Activated CD8-positive, alpha-beta memory T cell treated with anti-CD3 and anti-CD28 coated beads, Interleukin-2, amount 50 U/mL, for 4 hours (primary cell): ENCODE measurements at places on chromosomes 7 and 10.

DNA sequence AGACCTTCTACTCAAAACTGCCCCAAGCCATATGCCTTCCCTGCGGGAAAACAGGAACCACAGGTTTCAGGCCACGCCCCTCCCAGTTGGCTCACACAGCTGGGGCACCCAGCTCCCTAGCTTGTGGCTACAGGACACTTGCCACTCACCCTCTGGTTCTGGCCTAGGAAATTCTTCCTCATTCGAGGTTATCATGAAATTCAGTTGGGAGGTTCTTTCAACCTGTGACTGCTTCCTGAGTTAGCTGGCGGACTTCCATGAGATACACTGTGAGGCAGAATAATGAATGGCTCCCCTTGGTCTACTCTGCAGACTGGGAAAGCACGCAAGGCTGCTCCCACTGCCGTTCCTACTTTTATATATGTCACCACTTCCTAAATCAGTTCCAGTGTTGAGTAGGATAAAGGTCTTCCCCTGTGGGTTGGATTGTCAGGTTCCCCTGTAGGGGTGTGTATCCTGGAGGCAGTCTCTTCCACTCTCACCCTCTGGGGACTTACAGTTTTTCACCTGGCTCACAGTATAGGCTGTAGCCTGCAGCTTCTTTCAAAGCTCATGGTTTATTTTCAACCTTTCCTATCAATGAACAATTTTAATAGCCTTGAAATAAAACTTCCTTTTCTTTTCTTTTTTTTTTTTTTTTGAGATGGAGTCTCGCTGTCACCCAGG is 37.0 kb downstream of the GPR22 start:
- no peak for DNase-seq

GRCh38 chr10:117653170-117653515 is 110.6 kb downstream of the EMX2 start:
- DNase-seq, result no peak

- peak; percentile 68 for DNase-seq
Observed at GRCh38 chr10:50739618-50740292, at the start of gene ASAH2B. Gene ASAH2B (plus strand): TSS chr10:50739936. CDS start chr10:50745131, 5,195 bp downstream.

DNA sequence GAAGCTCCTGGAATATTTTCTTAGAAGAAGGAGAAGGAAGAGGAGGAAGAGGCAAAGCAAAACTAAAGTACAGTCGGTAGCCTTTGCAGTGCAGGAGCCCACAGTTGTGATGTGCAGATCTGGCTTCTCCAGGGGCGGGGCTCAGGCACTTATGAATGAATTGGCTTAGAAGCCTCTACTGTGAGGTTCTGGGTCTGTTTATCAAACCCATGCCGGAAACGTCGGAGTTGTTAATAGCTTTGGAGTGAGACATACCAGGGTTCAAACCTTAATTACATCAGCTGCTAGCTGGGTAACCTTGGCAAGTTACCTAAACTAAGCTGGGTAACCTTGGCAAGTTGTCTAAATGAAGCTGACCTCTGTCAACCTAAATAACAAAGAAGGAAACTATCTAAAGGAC is 89.3 kb upstream of the PITRM1 start:
- DNase-seq, result no peak

DNA sequence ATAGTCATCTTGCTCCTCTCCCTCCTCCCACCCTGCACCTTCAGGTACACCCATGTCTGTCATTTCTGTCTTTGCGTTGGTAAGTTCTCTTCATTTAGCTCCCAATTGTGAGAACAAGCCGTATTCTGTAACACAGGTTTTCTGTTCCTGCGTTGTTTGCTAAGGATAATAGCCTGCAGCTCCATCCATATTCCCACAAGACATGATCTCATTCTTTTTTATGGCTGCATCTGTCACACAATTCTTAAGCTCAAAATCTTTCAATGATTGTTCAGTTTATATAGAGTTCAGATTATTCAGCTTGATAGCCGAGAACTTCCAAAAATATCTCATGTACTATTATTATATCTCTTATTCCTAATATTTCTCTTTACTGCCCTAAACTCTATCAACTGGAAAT is 16.0 kb upstream of the TMEM168 start:
- DNase-seq, result no peak

- DNase-seq, result no peak
Observed at GRCh38 chr10:75974080-75974479, 542.7 kb downstream of the LRMDA start.
